ENCODE measurements at places on chromosomes 6 and 20.

GRCh38 chr6:89458704-89459103 is 25.8 kb downstream of the ANKRD6 start:
- no peak for DNase-seq

- no peak for DNase-seq
Observed at GRCh38 chr6:64483956-64484499, 848.4 kb downstream of the PHF3 start.

GRCh38 chr20:48329676-48330664 is 497.8 kb downstream of the PREX1 start:
- no peak for DNase-seq

DNA sequence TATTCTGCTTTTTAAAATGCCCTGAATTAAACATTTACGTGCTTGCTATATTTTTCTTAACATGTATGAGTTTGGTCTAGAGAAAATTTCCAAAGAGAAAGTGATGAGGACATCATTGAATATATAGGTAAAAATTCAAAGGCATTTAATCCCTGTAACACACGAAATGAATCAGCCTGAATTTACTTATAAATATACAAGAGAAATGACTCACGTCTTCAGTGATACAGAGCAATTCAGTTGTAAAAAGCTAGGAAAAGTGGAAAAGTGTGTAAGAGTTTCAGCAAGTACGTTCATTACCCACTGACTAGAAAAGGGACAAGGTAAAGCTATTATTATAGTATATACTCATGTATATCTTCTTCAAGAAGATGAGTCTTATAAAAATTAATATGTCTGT is 124.8 kb downstream of the HIVEP1 start:
- DNase-seq: no peak

GRCh38 chr6:170116636-170117035 is 174.2 kb downstream of the DLL1 start:
- no peak for DNase-seq
